GM23338 (cell line): ENCODE measurements at places on chromosomes 5 and 9.

GRCh38 chr5:159199225-159199624, 10.1 kb downstream of the RNF145 start:
- DNase-seq, result no peak
- H3K4me1 ChIP-seq, result no peaks in the 10 kb centered on the region
- H3K36me3 ChIP-seq, result peaks cover 3% of the 10 kb centered on the region; the same call in 1 of the 2 replicates

GRCh38 chr5:52840277-52841050, 52.7 kb downstream of the ITGA1 start:
- H3K4me1 ChIP-seq, result no peaks in the 10 kb centered on the region
- DNase-seq, result no peak
- H3K27ac ChIP-seq, result no peak overlapping the region
- H3K4me3 ChIP-seq, result no peak overlapping the region
- H3K27me3 ChIP-seq, result no peaks in the 10 kb centered on the region
- no peaks in the 10 kb centered on the region for H3K36me3 ChIP-seq

DNA sequence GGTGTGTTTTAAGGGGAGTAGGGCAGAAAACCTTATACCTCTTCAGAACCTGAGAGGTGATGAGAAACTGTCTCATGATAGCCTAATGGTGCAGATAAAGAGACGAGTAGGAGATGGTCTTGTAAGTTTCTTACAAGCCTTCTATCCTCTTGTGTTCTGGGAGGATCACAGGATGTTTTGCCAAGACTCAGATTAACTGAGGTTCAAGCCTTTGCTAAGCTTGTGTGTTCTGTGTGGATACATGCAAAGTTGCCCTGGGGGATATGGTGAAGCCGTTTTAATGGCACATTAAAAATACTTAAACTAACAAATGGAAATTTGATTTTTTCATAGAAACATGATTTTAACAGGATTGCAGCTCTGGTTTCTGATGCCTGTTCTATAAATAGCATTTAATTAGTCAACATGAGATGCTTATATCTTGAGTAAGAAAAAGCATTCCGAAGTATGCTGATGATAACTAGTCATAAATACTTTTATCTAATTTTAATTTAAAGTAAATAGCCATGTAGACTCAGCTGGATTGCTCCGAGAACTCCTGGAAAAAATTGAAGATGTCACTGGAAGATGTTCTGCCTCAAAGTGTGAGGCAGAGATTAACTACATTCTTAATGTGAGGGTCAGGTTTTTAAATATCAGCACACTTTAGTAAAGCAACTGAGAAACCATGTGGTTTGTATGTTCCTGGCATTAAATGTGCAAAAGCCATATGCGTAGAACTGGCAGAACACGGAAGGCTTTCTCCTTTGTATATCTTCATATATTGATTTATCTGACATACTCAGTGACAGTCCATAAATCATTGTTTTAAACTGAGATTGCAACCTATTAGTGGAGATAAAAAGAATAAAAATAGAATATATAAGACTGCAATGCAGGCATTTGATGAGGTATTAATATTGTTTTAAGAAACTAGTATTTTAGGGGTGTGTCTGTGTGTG, 53.7 kb downstream of the IPO11 start:
- H3K4me3 ChIP-seq, result no peak overlapping the region
- no peak overlapping the region for H3K27ac ChIP-seq
- no peaks in the 10 kb centered on the region for H3K36me3 ChIP-seq
- H3K27me3 ChIP-seq, result no peaks in the 10 kb centered on the region
- DNase-seq, result no peak

GRCh38 chr5:83608122-83608521, 112.5 kb downstream of the HAPLN1 start:
- DNase-seq, result peak; percentile 85
- no peak overlapping the region for H3K4me3 ChIP-seq
- H3K27me3 ChIP-seq, result no peaks in the 10 kb centered on the region
- no peak overlapping the region for H3K27ac ChIP-seq

GRCh38 chr9:23171479-23171878, 654.6 kb downstream of the ELAVL2 start:
- no peak overlapping the region for H3K4me3 ChIP-seq
- no peak overlapping the region for H3K27ac ChIP-seq
- H3K27me3 ChIP-seq, result no peaks in the 10 kb centered on the region
- no peak for DNase-seq
- no peaks in the 10 kb centered on the region for H3K4me1 ChIP-seq

DNA sequence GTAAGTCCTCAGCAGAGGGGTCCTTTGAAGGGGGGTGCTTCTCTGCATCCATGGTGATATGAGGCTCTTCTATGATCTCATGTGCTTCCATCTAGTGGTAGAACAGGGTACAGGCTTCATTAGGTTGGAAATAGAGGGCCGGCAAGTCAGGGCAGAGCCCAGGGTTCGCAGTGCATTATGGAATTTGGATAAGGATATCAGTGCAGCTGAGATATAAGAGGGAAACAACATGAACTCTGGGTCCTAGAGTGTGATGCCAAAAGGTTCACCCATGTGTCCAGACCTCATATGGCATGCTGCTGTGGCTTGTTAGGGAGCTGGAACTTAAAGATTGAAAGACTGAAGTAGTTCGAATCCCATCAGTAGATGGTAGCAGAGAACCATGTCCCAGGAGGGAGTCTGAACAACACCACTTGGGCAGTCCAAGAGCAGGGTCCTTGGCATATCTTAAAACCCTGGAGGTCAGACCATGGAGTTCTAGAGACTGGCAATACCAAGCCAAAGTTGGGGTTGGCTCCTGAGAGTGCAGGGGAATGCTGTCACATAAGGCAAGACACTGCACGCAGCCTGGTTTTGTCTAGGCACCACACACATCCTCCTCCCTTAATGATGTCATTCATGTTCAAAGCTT, 2.3 kb downstream of the FAM221B start:
- H3K36me3 ChIP-seq, result no peaks in the 10 kb centered on the region
- H3K4me1 ChIP-seq, result peaks cover 26% of the 10 kb centered on the region
- no peaks in the 10 kb centered on the region for H3K27me3 ChIP-seq
- DNase-seq, result peak; percentile 83

DNA sequence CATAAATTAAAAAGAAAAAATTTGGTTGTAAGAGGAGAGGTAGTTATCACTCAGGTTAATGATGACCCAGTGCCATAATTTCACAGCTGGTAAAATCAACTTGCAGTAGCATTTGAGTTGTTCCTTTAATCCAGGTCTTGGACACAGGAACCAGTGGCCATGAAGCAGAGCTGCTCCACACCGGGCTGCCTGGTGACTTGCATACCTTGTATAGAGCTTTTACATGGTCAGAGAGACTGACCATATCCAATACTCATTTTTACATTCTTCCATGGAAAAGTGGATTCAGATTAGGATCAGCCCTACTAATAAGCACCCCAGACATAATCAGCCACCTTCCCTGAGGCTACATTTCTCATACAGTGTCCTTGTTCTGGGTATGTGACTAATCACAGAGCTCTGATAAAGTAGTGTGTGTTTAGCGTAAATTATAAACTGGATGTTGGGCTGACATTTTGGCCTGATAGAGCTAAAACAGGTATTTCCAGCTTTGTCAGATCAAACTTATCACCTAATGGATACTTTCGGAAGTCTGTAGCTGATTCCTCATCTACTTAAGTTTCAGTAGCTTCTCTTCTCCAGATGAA, 77.0 kb upstream of the ZSWIM6 start:
- H3K36me3 ChIP-seq, result no peaks in the 10 kb centered on the region
- H3K4me3 ChIP-seq, result no peak overlapping the region
- no peak for DNase-seq
- no peak overlapping the region for H3K27ac ChIP-seq

DNA sequence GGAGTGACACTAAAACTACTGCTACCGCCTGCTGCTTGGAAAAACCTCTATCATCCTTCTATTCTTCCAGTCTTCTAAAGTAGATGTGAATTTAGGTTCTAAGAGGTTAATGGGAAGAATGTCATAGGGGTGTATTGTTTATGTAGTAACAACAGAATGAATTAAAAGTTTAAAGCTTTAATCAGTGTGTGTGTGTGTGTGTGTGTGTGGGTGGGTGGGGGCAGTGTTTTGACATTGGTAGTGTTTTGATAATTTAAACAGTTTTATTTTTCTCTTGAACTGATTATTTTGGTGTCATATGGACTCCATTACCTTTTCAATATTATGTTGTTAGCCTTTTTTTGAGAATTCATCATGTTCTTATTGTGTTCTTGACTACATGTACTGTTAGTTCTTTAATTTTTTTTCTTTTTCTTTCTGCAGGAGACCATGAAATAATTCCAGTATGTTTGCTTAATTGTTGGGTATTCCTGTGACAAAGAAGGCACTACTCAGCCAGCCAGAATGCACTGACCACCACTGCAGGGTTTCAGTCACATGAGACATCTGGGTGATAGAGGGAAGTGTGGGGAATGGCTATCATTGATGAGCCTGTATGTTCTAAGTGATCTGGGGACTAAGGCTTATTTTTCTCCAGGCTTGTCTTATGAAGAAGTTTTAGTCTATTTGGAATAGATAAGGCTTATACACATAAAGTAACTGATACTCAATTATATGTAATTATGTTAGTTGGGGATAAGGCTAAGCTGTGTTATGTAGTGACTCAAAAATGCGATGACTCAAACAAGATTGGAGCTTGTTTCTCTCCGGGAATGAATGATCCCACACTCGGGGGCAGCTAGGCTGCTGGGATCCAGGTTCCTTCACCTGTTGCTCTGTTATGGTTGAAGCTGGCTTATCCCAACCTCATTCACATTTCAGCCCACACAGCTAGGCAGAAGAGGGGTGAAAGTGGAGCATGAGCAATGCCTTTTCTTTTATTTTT, 50.2 kb upstream of the ACTBL2 start:
- no peak overlapping the region for H3K4me3 ChIP-seq
- H3K36me3 ChIP-seq, result no peaks in the 10 kb centered on the region
- DNase-seq, result no peak
- no peaks in the 10 kb centered on the region for H3K27me3 ChIP-seq
- no peak overlapping the region for H3K27ac ChIP-seq

- DNase-seq, result peak; percentile 67
- H3K36me3 ChIP-seq, result no peaks in the 10 kb centered on the region
- peaks cover 35% of the 10 kb centered on the region for H3K27me3 ChIP-seq
These were observed at the start of gene MCTP1 for GRCh38 chr5:95284572-95285408. MCTP1 (minus strand) TSS chr5:95285094.

- no peaks in the 10 kb centered on the region for H3K27me3 ChIP-seq
- no peaks in the 10 kb centered on the region for H3K36me3 ChIP-seq
- H3K4me3 ChIP-seq, result no peak overlapping the region
- H3K4me1 ChIP-seq, result no peaks in the 10 kb centered on the region
- H3K27ac ChIP-seq, result no peak overlapping the region
- peak; percentile 57 for DNase-seq
These were observed 9.3 kb upstream of the KIF4B start for GRCh38 chr5:155004138-155004744.

DNA sequence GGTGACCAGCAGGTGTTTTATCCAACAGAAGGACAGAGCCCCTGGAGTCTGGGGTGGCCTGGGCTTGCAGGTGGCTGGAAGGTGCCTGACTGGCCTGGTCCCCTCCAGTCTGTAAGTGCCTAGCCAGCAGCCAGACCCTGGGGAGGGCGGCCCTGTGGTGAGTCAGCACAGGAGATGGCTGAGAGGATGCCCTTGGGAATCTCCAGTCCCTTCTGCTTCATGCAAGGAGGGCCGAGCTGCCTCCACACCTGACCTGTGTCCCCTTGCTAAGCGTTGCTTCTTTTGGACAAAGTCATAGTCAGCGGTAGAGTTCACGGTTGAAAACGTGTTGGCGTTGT, 20.2 kb downstream of the OBP2B start:
- H3K4me3 ChIP-seq, result no peak overlapping the region
- H3K27me3 ChIP-seq, result peaks cover 10% of the 10 kb centered on the region; the same call in 1 of the 2 replicates
- H3K27ac ChIP-seq, result no peak overlapping the region
- no peaks in the 10 kb centered on the region for H3K4me1 ChIP-seq

GRCh38 chr5:139185589-139185988, 12.6 kb downstream of the SIL1 start:
- no peak overlapping the region for H3K27ac ChIP-seq
- H3K4me3 ChIP-seq, result no peak overlapping the region
- H3K27me3 ChIP-seq, result no peaks in the 10 kb centered on the region
- no peaks in the 10 kb centered on the region for H3K36me3 ChIP-seq
- DNase-seq, result no peak

DNA sequence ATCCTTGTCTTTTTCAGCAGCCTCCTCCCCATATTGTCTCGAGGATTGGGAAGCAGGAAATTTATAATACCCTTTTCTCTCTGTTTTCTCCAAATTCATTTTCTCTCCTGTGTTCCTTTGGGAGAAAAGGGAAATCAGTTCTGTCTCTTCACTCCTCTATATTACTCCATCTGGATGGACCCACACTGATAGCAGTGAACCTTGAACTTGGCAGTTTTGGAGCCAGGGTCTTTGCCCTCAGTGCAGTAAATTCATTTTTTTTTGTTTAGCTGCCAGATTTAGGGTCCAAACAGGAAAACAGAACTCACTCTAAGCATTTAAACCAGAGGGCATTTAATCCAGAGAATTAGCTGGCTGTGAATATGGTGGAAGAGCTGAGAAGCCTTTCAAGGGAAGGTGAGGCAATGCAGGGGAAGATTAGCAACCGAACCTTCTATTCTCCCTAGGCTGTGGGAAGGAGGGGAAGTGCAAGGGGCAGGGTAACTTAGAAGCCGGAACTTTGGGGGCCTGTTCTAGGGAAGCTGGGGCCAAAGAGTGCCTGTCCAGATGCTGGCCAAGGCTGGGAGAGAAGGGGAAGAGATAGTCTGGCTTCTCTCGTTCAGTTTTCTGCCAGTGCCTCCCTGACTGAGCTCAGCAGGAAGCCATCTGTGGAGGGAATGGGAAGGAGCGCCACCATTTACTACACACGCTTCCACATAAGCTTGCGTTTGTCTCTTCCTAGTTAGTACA, 16.3 kb upstream of the NPR2 start:
- DNase-seq, result peak; percentile 50
- H3K27me3 ChIP-seq, result no peaks in the 10 kb centered on the region
- H3K4me1 ChIP-seq, result peaks cover 16% of the 10 kb centered on the region
- no peaks in the 10 kb centered on the region for H3K36me3 ChIP-seq
- peak overlapping the region; percentile 82; the same call in 1 of the 2 replicates for H3K27ac ChIP-seq

DNA sequence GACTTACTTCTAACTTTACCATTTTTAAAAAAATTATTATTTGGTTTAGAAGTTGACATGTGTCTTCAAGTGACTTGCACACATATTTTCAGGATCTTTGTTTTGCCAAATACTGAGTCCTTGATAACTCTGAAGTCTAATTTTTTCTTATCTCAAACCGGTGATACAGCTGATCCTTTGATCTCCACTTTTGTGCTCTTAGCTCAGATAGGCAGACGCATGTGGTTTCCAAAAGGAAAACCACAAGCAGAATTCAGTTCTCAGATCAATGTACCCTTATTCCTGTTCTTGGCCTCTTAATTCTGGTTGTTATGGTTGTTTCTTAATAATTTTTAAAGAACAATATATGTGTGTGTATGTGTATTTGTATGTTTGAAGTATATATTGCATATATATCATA, 238.3 kb upstream of the EDIL3 start:
- no peaks in the 10 kb centered on the region for H3K36me3 ChIP-seq
- no peaks in the 10 kb centered on the region for H3K27me3 ChIP-seq
- no peaks in the 10 kb centered on the region for H3K4me1 ChIP-seq
- H3K4me3 ChIP-seq, result no peak overlapping the region

GRCh38 chr9:114779352-114779845, 26.4 kb downstream of the TNFSF15 start:
- H3K27ac ChIP-seq, result no peak overlapping the region
- H3K36me3 ChIP-seq, result no peaks in the 10 kb centered on the region
- no peak overlapping the region for H3K4me3 ChIP-seq
- no peak for DNase-seq
